HepG2 (cell line): ENCODE measurements at places on chromosomes 2 and 18. TPM values are rescaled to one million over a fixed set of nuclear protein-coding genes. Genes with fewer than 3 reads are reported as not detected.

The FAM237A gene
- total RNA-seq = not detected in 2 replicates

The STK39 gene
- total RNA-seq = 27.3 and 27.5 TPM in 2 replicates

The MEP1B gene
- total RNA-seq = not detected in 2 replicates

The GMCL1 gene
- 18.7 and 24.0 TPM in 2 replicates for total RNA-seq

The SERPINB3 gene
- not detected in 2 replicates for total RNA-seq

The DUSP19 gene
- 1.9 and 3.9 TPM in 2 replicates for total RNA-seq

The DAW1 gene
- total RNA-seq = not detected in 2 replicates

The ABCG8 gene
- 6.8 and 8.8 TPM in 2 replicates for total RNA-seq

The TMEM17 gene
- 0.22 and 0.28 TPM in 2 replicates for total RNA-seq
